NK-92 treated with Interleukin-12 subunit alpha and Interleukin-12 subunit beta, amount 100 ng/mL, for 24 hours (cell line): ENCODE measurements at places on chromosomes 7 and 10.

GRCh38 chr10:91220954-91221675 is 652 bp downstream of the PCGF5 start:
- DNase-seq: no peak

DNA sequence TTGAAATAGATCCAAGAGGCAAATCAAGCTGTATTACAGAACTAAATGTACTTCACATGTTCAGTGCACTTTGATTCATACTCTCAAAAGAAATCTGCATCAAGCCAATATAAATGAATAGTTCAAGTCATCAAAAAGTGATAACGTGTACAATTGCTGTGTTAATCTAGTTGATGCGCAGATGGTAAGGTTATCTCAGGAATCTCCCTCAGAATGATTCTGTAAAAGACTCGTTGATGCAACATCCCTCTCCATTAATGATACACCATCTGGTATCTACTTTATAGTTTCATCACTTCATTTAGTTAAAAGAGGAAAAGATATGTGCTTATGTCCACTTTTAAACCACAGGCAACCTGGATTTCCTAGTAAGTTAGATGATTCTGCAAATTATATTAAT is 200.6 kb downstream of the CHCHD3 start:
- DNase-seq: no peak

DNA sequence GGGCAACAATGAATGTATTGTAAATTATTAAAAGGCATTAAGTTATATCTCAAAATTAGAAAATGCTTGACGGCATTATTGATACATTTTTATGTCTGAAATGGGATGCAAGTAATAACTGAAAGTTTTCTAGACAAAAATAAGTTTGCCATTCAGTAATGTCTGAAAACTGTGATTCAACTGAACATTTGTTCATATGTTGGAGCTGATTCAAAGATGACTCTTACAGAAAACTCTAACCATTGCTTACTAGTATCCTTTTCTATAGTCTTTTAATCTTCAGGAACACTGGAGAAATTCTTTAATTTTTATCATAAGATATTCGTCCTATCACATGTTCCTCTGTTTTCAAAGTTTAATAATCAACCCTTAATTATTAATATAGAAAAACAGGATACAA is 71.1 kb upstream of the TFEC start:
- DNase-seq: no peak

GRCh38 chr7:131197920-131198615 is 129.6 kb upstream of the MKLN1 start:
- no peak for DNase-seq

DNA sequence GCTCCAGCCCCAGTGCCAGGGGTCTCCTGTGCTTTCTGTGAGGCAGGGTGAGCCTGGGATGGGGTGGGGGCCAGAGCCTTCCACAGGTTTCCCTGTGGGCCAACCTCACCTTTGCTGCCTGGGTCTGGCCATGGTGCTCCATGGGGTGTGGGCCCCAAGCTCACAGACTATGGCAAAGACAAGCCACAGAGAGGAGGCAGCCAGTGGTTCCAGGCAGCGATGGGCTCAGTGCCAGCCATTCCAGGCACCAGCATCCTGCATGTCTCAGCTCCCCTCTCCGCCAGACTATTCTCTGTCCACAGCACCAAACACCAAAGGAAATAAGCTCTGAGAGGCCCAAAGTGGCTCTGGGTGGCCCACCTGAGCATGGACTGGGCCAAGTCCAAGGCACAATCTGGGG is 133.5 kb downstream of the PTPN20 start:
- DNase-seq: no peak

DNA sequence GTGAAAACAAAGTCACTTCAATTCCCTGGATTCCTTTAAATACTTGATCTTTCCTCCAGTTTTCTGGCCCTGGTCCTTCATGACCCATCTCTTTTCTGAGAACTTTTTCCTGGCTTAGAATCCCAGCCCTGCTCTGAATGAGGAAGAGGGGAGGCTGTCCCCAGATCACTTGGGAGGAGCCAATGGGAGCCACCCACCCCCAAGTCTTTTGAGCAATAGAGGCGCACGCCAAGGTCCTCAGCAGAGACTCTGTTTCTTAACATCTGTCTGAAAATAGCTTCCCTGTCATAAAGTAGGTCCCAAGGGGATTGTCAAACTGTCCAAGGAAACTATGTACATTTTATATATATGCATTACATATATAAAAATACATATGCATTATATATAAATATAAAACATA is 126.8 kb downstream of the ADRA2A start:
- no peak for DNase-seq

- DNase-seq: no peak
Measured at GRCh38 chr7:120988591-120989256, at the start of gene CPED1. TSS of gene CPED1 (plus strand) at chr7:120988711. CDS start at chr7:120989622, 911 bp downstream.

DNA sequence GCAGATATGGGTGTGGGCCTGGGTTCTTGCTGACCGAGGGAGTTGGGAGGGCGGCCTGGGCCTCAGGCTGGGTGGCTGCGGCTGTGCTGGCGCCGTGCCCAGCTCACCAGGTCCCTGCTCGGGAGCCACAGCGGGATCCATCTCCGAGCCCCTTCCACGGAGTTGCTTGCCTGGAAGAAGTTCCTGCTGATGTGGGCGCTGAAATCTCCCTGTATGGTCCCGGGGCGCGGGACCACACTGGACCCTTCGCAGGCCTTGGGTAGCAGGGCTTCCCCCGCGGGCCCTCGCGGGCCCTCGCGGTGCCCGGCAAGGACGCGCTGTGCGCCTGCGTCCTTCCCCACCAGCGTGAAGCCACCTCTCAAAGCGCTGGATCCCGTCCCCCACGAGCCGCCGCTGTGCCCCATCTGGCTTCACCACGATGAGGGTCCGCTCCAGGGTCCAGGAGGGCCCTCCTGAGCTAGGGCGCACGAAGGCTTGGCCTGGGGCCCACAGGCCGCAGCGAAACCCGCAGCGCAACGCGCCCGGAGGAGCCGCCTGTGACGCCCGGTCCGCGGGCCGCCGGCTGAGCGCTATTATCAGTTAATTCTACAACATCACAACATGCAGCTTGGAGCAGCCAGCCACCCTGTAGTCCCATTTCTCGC is 31.5 kb downstream of the RAB19 start:
- no peak for DNase-seq

DNA sequence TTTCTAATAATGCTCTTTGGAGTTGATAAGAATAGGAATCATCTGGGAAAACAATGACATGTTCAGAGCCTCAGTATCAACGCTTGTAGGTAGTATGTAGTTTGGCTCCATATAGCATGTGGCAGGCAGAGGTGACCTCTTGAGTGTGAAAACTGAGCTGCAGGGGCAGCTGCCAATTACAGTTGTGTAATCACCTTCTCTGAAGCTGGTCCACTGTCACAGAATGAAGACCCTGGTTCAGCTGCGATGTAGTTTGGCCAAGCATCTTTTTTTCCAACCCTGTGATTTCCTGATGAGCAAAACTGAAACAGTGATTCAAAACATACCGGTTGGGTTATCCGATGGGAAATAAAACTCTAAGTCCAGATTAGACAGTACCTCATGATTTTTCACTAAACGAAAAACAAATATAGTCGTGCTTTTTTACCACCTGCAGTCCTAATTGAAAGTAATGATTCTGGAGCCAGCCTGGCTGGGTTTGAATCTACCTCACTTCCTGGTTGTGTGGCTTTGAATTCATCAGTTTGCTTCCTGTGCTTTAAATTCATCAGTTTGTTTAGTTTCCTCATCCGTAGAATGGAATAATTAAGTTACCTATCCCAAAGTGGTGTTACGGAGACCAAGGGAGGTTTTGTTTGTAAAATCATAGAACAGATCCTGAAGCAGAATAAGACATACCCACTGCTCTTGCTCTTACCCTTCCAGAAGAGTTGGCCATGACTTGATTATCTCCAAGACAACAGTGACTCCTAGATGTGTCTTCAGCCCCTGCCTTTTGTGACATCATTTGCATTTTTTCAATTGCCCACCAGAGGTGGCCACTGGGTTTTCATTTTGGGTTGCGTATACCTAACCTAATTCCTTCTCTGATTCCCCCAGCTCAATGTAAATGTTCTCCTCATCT is 87.4 kb downstream of the CELF2 start:
- no peak for DNase-seq

GRCh38 chr7:125061776-125062397 is 132.3 kb upstream of the POT1 start:
- no peak for DNase-seq

- no peak for DNase-seq
Measured at GRCh38 chr10:3395041-3395440, 222.5 kb upstream of the PITRM1 start.

DNA sequence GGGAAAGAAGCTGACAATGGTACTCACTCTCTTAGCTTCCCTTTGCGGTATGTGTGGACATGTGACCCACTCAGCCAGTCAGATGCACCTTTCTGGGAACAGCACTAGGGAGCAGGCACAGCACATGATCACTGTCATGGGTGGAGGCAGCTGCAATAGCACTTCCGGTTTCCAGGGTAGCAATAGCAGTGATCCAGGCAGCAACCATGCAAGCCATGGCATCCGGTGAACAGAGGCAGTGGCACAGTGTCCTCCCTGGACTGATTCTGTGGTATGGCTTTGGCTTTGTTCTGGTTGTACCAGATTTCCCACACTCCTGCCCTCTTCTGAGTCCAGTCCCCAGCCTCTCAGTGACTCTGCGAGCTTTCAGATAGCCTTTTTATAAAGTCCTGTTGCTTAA is 86.8 kb upstream of the NAMPT start:
- no peak for DNase-seq

DNA sequence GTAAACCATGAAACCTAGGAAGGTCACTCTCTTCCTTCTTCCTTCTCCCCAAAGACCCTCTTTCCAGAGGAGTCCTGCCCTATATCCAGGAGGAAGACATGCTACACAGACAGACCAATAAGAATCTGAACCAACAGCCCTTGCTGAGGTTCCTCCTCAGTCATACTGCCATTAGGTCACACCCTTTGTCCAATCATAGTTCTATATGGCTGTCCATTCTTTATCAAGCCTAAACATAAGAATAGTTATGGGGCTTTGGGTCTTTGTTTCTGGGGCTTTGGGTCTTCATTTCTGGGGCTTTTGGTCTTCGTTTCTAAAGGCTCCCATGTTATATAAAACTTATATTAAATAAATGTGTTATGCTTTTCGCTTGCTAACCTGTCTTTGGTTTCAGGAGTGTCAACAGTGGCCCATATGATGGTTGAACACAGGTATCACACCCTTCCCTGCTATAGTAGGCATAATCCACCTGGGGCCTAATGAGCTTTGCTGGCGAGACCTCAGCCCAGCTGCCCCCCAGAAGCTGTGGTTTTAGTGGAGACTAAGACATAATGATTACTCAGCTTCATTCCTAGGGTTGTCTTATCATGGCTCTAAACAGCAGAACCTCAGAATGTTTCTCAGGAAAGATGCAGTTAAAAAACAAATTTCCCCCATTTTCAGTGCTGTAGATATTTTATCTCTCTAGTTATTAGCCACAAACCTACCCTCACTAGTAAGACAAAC is 91.6 kb downstream of the ELMO1 start:
- no peak for DNase-seq

GRCh38 chr7:8092140-8092539 is 123.5 kb downstream of the GLCCI1 start:
- no peak for DNase-seq

DNA sequence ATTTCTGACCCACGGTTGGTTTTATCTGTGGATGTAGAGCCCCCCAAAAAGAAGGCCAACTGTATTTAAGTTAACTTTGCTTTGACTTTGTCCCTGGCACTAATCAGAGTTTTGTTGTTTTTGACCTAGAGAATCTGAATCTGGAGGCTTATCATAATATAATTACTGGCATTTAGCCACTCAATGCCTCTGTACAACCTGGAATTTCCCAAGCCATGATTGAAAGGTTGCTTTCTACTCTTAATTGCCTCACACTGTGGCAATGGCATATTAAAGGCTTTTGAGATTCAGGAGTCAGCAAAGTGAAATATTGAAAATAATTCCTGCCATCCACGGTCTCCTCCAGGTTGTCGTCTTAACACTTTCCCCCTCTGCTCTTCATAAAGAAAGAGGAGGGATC is 205.2 kb upstream of the GHITM start:
- no peak for DNase-seq

DNA sequence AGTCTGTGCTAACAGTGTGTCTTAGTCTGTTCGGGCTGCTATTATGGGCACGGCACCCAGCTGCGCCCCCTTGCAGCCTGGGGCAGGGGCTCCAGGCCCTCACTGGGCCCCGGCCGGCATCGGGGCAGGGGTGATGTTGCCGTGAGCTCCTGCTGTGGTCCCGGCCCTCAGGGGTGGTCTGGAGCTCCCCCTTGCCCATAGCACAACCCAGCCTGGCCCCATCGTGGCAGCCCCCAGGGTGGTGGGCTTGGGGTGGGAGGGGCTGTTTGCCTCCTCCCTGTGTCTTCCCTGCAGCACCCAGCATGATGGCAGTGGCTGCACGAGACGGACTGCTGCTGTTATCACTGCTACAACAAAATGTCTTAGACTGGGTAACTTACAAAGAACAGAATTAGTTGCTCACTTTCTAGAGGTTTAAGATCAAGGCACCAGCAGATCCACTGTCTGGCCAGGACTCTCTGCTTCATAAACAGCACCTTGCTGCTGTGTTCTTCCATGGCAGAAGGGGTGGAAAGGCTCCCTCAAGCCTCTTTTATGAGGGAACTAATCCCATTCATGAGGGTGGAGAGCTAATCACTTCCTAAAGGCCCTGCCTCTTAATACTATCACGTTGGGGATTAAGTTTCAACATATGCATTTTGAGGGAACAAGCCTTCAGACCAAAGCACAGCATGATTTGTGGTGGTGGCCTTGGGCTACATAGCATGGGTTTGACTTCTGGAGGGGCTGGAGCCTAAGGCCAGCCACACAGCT is 149.5 kb downstream of the SEC23IP start:
- DNase-seq: no peak

- DNase-seq: no peak
Measured at GRCh38 chr7:51314726-51315125, 1.9 kb downstream of the COBL start.

DNA sequence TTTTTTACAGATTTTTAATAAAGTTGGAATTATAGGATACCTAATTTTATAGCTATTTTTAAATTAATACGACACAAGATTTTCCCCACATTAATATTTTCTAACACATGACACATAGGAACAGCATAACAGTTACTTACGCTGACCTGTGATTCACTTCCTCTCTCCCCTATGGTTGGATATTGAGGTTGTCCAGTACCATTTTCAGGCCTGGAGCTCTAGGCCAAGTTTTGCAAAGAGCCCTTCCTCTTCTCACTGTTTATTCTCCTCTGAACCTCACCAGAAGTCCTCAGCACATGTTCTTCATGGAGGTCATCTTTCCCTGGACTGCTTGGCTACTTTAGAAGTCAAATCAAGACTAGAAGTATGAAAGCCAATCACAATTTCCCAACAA is 28.2 kb downstream of the LYZL1 start:
- no peak for DNase-seq

GRCh38 chr7:141842904-141843303 is 1.6 kb upstream of the PRSS37 start:
- no peak for DNase-seq

- peak; percentile 98 for DNase-seq
Measured at GRCh38 chr7:66844552-66845378, 76.3 kb upstream of the TMEM248 start.

DNA sequence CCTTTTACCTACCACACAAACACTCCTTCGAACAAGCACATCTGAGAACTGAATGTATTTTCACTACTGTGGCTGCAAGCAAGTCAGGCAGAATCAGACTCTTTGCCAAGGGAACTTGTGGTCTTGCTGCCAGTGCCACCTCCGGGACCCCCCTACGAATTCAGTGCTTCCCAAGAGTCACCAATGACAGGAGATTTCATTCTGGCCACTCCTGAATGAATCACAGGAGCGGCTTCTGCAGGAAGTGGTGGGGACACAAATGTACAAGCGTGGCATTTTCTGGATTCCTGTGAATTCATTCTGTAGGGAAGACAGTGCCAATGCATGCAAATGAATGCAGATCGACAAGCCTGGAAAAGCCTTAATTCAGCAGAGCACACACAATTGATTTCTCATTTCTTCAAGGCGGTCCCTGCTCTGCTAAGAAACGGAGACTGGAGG is 161.2 kb downstream of the CAMK1D start:
- DNase-seq: no peak
